K562 (cell line): ENCODE measurements at places on chromosomes 5 and 9.

DNA sequence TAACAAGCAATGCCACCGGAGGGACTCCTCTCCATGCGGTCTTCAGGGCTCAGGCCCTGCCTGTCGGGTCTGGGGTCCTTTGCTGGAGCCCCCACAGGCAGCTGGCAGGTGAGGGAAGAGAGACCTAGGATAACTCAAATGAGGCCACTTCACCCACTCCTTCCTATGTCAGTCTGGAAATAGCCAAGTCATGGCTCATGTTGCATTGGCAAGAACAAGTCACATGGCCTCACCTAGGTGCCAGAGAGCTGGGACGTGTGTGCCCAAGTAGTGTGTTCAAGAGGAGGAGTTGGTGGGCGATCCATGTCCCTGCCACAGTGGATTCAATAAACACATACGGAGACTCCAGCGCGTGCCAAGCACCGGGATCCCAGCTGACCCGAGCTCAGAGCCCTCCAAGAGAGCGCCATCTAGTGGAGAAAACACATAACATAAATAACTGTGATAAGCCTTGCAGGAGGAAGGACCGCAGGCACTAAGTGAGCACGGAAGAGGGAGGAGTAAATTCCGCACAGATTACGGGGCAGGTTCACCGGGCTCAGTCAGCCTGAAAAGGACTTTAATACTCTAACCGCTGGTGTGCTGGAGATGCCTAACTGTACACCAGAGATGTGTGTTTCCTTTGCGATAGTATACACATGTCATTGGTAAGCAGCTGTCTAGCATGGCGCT lies 580.8 kb downstream of the CCDC171 start:
- peak; percentile 48 for DNase-seq

GRCh38 chr5:159322180-159322579 lies 8.1 kb downstream of the IL12B start:
- DNase-seq = no peak

DNA sequence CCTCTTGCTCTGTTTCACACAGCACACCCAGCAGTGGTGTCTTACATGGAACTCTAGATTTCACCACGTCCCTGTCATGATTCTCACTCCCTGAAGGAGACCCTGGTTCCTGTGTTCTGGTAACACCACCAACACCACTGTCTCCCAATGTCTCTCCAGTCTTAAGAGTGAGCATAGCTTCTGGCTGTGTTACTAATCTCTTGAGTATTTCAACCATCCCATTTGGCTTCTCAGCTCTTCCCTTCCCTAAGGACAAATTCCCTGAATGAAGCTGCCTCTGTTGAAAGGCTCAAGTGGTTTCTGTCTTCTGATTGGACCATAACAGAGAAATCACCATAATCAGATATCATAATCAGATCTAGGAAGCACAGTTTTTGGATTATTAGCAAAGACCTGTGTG lies 311.8 kb downstream of the DNAH5 start:
- DNase-seq = no peak

GRCh38 chr5:154274828-154275185 lies 84.3 kb downstream of the GALNT10 start:
- DNase-seq = no peak

DNA sequence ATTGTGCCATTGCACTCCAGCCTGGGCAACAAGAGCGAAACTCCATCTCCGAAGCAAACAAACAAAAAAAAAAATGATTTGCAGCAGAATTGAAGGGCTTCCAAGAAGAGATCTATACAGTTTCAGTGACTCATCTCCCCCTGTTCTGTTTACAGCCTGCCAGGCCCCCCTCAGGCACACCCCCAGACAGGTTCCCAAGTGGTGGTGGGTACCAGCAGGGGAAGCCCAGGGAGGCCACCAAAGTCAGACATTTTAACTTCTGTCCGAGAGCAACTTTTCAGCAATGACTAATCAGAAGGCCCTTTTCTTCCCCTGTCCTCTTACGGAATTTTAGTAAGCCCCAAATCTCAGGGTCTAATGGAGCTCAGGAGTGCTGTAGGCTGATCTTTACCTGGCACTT lies 98.7 kb downstream of the PAX5 start:
- no peak for DNase-seq

- DNase-seq = no peak
Observed at GRCh38 chr9:109910671-109911518, 130.9 kb downstream of the PALM2AKAP2 start.

DNA sequence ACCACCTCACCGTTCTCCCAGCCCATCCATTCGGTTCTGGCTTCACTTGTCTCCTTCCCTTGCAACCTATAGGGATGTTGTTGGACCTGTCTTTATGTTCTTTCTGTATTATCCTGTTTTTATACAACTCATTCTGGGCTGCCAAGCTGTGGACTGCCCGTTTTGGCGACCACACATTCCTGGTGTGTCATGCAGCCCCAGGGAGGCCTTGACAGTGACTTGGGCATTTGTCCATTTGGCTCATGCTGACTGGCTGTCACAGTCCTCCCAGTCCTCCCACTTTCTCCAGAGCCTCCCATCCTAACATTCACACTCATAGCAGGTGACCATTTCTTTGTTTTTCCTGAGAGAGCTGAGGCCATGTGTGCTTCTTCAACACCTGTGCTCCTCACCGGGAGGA lies 136.4 kb downstream of the SLF1 start:
- no peak for DNase-seq

GRCh38 chr5:163458778-163459385 lies 1.0 kb downstream of the NUDCD2 start:
- DNase-seq = no peak

GRCh38 chr5:79025054-79025472 lies 40.0 kb upstream of the ARSB start:
- peak; percentile 63 for DNase-seq
